ENCODE measurements at places on chromosomes 4 and X.

DNA sequence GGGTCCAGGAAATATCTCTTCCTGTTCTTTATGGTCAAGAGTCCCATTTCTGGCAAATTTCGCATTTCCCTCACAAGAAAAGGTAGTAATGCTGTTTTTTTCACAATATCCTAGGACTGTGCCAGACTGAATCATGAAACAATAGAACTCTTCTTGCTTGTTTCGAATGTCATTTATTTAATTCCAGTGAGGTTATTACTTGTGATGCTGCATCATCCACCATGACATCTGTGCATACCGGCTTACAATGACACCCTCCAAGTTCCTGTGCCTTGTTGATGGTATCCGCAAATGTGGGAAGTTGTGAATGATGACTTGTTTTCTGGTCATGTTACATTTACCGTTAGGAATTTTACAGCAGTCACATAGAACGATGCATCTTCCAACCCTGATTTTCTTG lies 42.9 kb upstream of the SPRY1 start:
- no peak overlapping the region for H3K4me3 ChIP-seq
- no peak overlapping the region for H3K27ac ChIP-seq
- H3K36me3 ChIP-seq = no peaks in the 10 kb centered on the region
- H3K4me1 ChIP-seq = peaks cover 3% of the 10 kb centered on the region
- no peaks in the 10 kb centered on the region for H3K27me3 ChIP-seq

GRCh38 chr4:124846306-124846705 lies 133.8 kb upstream of the ANKRD50 start:
- no peaks in the 10 kb centered on the region for H3K36me3 ChIP-seq
- H3K27me3 ChIP-seq = no peaks in the 10 kb centered on the region
- H3K4me3 ChIP-seq = no peak overlapping the region
- no peak overlapping the region for H3K27ac ChIP-seq
- DNase-seq = no peak
- no peaks in the 10 kb centered on the region for H3K4me1 ChIP-seq

DNA sequence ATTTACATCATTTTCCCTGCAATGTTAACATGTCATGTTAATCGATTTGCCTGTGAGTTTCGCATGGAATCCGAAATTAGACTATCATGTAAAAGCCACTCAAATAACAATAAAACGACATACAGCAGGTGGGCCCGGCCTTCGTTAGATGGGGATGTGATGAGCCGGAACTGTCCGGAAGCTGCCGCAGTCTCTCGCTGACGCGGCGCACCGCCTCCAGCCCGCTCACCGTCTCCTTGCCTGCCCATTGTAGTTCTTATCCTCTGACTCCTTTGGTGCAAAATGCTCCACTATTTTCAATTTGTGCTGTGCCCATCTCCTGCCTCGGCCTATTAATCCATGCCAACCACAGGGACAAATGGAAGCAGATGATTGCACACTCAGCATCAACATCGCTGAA lies 877.5 kb upstream of the TENM3 start:
- H3K4me1 ChIP-seq = no peaks in the 10 kb centered on the region
- no peaks in the 10 kb centered on the region for H3K36me3 ChIP-seq
- DNase-seq = no peak
- no peak overlapping the region for H3K27ac ChIP-seq
- H3K4me3 ChIP-seq = no peak overlapping the region
- H3K27me3 ChIP-seq = no peaks in the 10 kb centered on the region

GRCh38 chr4:67546971-67547370 lies 1.7 kb upstream of the CENPC start:
- no peaks in the 10 kb centered on the region for H3K27me3 ChIP-seq
- H3K4me3 ChIP-seq = no peak overlapping the region

DNA sequence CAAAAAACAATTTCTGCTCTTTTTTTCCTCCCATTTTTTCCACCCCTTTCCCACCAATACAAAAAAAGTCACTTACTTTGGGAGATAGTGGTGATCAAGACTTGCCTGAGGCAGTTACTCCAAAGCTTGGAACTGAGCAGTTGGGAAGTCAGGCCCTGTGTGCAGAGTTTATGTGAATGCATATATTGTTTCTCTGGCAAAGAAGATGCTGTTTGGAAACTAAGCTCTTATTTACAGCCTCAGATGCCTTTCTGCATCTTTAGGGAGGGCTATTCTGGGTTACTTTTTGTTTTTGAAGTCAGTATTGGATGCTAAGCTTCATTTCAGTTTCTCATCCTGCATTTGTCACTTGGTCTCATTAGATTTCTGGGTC lies 136.3 kb downstream of the ZNF330 start:
- H3K4me1 ChIP-seq = no peaks in the 10 kb centered on the region
- no peak for DNase-seq
- H3K36me3 ChIP-seq = no peaks in the 10 kb centered on the region

GRCh38 chrX:103571121-103571520 lies 14.2 kb upstream of the TCEAL4 start:
- no peaks in the 10 kb centered on the region for H3K36me3 ChIP-seq
- H3K27ac ChIP-seq = no peak overlapping the region
- H3K27me3 ChIP-seq = no peaks in the 10 kb centered on the region
- no peak for DNase-seq
- no peak overlapping the region for H3K4me3 ChIP-seq

- no peaks in the 10 kb centered on the region for H3K36me3 ChIP-seq
- no peaks in the 10 kb centered on the region for H3K4me1 ChIP-seq
- no peak for DNase-seq
- no peak overlapping the region for H3K4me3 ChIP-seq
- no peak overlapping the region for H3K27ac ChIP-seq
- no peaks in the 10 kb centered on the region for H3K27me3 ChIP-seq
Observed at GRCh38 chr4:129883996-129884395, 788.0 kb downstream of the C4orf33 start.

DNA sequence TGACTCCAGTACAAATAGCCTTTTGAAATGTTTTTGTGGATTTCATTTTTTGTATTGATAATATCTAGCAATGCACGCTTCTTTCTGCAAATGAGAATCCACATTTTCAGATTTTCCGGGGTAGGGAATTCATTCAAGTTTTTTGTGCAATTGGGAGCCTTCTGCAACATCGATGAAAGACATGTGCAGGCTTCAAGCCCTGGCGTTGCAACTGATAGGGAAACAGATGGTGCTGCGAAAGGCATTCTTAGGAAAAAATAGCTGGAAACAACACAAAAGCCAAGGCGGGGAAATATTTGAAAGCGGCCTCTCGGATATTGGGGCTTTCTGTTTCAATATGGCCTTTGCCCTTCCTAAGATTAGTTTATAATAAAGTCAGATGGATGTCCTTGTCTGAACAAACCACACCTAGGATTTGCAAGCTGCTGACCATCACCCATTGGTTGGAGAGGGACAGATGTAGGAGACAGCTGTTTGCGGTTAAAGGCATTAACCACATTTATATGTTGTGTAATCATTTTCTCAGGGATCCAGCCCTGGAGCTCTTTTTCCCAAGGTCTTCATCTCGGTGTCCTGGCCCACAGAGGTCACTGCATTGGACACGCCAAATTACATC lies 136.5 kb downstream of the PRKX start:
- no peak overlapping the region for H3K4me3 ChIP-seq
- H3K27me3 ChIP-seq = no peaks in the 10 kb centered on the region
- H3K4me1 ChIP-seq = no peaks in the 10 kb centered on the region
- no peaks in the 10 kb centered on the region for H3K36me3 ChIP-seq
- H3K27ac ChIP-seq = no peak overlapping the region
- DNase-seq = peak; percentile 58

DNA sequence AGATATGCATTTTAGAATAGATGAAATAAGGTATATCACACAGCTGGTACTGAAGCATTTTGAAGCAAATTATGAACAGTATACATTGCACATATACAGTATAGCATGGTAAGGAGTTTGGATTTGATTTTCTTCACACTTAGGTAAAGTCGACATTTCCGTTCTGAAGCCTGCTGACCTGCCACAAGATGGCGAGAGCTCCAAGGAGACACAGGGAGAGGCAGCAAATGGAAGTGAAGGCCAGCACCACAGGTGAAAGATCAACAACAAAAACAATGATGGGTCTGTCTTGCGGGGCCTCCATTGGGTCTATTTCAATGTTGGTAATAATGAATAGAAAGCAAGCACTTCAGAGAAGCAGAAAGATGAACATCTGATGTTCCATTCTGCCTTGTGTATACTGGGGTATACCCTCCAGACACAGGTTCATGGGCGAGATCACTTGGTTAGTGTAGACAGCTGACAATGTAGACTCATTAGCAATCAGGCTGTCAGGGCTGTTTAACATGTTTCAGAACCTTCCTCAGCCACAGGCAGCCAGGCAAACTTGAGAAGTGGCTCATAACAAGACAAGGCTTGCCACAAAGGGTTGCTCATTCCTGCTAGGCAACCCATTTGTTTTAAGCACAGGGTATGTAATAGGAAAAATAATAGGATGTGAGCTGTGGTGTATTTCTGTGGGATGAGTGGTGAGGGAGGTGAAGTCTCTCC lies 21.4 kb upstream of the NOX1 start:
- DNase-seq = peak; percentile 42
- no peak overlapping the region for H3K4me3 ChIP-seq
- H3K27ac ChIP-seq = no peak overlapping the region
- H3K4me1 ChIP-seq = no peaks in the 10 kb centered on the region
- no peaks in the 10 kb centered on the region for H3K36me3 ChIP-seq
- no peaks in the 10 kb centered on the region for H3K27me3 ChIP-seq

DNA sequence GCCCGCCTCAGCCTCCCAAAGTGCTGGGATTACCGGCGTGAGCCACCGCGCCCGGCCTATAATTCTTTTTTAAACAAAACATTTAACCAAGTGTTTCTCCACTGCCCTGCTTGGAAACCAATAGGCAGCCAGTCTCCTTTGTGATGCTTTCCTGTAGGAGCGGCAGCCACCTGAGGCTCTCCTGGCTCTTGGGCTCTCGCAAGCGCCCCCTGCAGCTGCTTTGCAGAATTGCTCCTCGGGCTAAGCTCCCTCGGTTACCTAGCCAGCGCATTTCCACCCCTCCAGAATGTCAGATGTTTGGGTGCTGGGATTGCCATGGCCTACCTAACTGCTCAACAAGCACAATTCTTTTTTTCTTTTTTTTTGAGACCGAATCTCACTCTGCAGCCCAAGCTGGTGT lies 7.7 kb downstream of the S100P start:
- H3K4me1 ChIP-seq = peaks cover 1% of the 10 kb centered on the region
- no peak for DNase-seq
- H3K27ac ChIP-seq = no peak overlapping the region
- no peaks in the 10 kb centered on the region for H3K27me3 ChIP-seq
- peaks cover 16% of the 10 kb centered on the region for H3K36me3 ChIP-seq

DNA sequence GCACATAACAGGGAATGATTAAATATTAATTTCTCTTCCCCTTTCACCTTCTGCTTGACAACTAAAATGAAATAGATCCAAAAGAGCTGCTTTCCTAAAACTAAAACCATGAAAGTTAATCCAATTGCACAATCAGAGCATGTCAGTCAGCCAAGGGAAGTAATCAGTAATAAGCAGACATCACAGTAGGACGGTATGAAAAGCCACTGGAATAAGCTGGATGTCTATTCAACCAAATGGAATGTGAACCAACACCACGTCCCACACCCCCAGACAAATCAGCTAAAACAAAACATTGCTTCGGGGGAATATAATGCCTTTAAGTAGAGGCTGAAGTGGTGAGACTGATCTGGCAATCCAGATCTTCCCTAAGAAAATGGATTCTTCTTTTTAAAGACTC lies 859.4 kb upstream of the FTHL17 start:
- H3K4me1 ChIP-seq = no peaks in the 10 kb centered on the region
- DNase-seq = peak; percentile 1

- peak overlapping the region; percentile 81 for H3K27ac ChIP-seq
- H3K4me1 ChIP-seq = peaks cover 47% of the 10 kb centered on the region
- no peak overlapping the region for H3K4me3 ChIP-seq
- peak; percentile 46 for DNase-seq
Observed at GRCh38 chrX:2708021-2708420, 16.9 kb downstream of the CD99 start.

- no peaks in the 10 kb centered on the region for H3K27me3 ChIP-seq
- H3K4me3 ChIP-seq = peak overlapping the region; percentile 99
- H3K27ac ChIP-seq = no peak overlapping the region
- H3K36me3 ChIP-seq = peaks cover 2% of the 10 kb centered on the region
- DNase-seq = peak; percentile 19
Observed at GRCh38 chrX:7146703-7147412, 654 bp upstream of the STS start.

GRCh38 chr4:174627473-174627872 lies 105.2 kb upstream of the HPGD start:
- no peak for DNase-seq
- H3K27ac ChIP-seq = no peak overlapping the region
- H3K27me3 ChIP-seq = no peaks in the 10 kb centered on the region
- no peak overlapping the region for H3K4me3 ChIP-seq
- H3K4me1 ChIP-seq = no peaks in the 10 kb centered on the region

GRCh38 chr4:153663667-153664066 lies 20.4 kb upstream of the TLR2 start:
- H3K27ac ChIP-seq = no peak overlapping the region
- H3K4me3 ChIP-seq = no peak overlapping the region
- no peak for DNase-seq
- H3K36me3 ChIP-seq = no peaks in the 10 kb centered on the region
- H3K4me1 ChIP-seq = no peaks in the 10 kb centered on the region

DNA sequence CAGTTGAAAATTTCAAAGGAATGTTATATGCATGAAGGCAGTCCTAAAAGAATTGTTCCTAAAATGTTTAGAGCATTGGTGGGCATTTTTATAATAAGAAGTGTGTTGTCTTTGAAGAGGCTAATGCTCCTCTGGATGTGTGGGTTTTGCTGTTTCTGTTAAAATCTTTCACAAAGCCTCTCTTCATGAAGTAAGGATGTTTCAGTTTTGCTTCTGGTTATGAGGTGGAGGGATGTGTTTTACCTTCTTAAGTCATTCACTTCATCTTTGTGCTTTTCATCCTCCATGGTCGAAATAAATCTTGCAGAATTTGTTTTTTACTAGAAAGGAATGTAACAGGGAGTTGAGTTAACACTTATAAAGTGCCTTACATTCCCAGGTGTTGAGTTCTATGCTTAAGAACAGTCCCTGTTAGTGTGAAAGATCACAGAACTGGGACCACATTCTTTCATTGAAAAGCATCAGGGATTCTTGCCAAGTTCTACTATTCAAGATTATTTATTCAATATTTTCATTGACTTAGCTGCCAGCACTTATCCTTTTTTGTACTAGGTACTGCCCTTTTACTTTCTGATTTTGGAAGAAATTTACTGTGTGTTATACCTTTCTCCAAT lies 21.1 kb downstream of the FHIP1A start:
- no peaks in the 10 kb centered on the region for H3K36me3 ChIP-seq
- H3K27me3 ChIP-seq = peaks cover 4% of the 10 kb centered on the region
- DNase-seq = no peak
- H3K4me1 ChIP-seq = no peaks in the 10 kb centered on the region
- H3K27ac ChIP-seq = peak overlapping the region; percentile 40
